ENCODE measurements at places on chromosomes 3 and 15.

- no peaks in the 10 kb centered on the region for H3K36me3 ChIP-seq
- H3K4me3 ChIP-seq = no peak overlapping the region
- DNase-seq = no peak
- H3K27me3 ChIP-seq = no peaks in the 10 kb centered on the region
Observed at GRCh38 chr3:101703169-101703568, 16.7 kb upstream of the RPL24 start.

DNA sequence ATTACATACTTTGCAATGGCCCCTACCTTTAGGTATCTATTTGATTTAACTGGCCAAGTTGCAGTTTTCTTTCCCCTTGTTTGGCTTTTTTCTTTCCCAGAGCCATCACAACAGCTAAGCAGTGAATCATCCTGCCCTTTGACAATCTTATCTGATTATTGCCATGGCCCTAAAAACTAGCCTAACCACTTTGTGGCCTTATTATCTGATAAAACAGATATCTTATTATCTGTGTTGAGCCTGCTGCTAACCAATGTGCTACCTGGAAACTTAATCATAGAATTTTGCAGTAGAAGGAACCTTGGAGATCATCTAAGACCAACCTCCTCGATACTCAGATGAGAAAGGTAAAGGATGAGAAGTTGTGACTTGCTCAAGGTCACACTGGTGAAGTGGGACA lies 37.1 kb downstream of the EIF4E3 start:
- DNase-seq = no peak
- no peak overlapping the region for H3K4me3 ChIP-seq
- peaks cover 26% of the 10 kb centered on the region for H3K36me3 ChIP-seq
- H3K27me3 ChIP-seq = no peaks in the 10 kb centered on the region

- no peak for DNase-seq
- H3K36me3 ChIP-seq = no peaks in the 10 kb centered on the region
- peaks cover 21% of the 10 kb centered on the region for H3K4me1 ChIP-seq
Observed at GRCh38 chr15:84594617-84595290, 6.1 kb upstream of the ZSCAN2 start.

DNA sequence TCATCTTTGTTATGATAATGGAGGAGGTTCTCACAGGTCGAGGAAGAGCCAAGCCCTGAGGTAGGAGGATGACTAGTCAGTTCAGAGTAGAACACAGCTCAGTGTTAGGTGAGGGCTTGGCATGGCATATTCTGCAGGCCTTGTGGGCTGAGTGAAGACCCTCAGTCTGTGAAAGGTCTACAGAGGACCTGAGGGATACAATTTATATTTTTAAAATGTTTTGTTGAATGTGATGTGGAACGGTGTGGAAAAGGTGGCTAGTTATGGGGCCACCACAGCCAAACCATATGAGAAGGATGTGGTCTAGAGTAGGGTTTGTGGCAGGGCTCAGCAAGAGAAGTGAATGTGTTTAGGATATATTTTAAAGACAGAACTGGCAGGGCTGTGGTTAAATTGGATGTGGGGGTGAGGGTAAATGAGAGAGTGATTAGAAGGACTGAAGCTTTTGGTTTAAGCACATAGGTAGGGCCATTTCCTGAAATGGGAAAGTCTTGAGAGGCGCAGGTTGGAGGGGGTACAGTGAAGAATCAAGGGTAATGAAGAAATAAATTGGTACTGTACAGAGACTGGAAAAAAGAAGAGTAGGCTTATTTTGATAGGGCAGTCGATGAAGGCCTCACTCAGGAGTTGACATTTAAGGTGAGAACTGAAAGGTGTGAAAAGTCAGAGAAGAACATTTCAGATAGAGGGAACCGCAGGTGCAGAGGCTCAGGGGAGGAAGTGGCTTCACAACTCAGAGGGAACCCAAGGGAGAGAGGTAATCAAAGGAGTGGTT lies 60.5 kb downstream of the SPTSSB start:
- no peak overlapping the region for H3K27ac ChIP-seq
- peak; percentile 42 for DNase-seq
- H3K27me3 ChIP-seq = no peaks in the 10 kb centered on the region
- no peak overlapping the region for H3K4me3 ChIP-seq
- H3K4me1 ChIP-seq = peaks cover 56% of the 10 kb centered on the region

DNA sequence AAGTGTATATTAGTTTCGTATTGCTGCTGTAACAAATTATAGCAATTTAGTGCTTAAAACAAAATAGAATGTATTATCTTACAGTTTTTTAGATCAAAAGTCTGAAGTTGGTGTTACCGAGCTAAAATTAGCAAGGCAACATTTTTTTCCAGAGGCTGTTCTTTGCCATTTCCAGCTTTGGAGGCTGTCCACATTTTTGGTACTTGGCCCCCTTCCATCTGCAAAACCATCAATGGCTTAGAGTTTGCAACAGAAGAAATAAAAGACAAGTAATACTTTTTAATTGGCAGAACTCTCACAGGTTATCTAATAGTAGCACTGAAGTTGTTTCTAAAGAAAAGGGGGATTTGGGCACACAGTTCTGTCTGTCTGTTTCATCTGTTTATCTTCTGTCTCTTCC lies 1248.5 kb downstream of the ROBO1 start:
- no peak overlapping the region for H3K27ac ChIP-seq
- no peaks in the 10 kb centered on the region for H3K4me1 ChIP-seq
- no peak for DNase-seq
- no peak overlapping the region for H3K4me3 ChIP-seq

DNA sequence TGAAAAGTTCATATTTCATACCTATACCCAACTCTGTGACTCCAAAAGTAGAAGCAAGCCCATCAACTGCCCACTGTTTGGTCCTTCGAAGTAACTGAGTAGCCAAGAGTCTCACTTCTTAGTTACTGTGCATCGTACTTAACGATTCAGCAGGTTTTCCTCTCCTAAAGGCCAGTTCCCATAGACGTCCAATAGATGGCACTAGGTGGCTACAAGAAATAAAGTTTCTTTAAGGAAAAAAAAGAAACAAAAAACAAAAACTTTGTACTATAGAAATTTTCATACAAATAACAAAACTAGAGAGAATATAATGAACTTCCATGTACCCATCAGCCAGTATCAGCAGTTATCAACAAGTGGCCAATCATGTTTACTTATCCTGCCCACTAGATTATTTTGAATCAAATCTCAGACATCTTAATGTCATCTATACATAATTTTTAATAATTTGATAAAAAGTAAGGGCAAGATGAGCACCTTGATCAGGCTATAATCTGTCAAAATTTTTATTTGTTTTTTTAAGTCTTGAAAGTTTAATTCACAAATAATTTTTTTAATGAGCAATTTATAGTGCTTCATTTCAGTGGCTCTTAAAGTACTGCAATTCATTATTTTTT lies 63.8 kb upstream of the ACP3 start:
- H3K27ac ChIP-seq = no peak overlapping the region
- H3K4me1 ChIP-seq = no peaks in the 10 kb centered on the region
- H3K36me3 ChIP-seq = no peaks in the 10 kb centered on the region

DNA sequence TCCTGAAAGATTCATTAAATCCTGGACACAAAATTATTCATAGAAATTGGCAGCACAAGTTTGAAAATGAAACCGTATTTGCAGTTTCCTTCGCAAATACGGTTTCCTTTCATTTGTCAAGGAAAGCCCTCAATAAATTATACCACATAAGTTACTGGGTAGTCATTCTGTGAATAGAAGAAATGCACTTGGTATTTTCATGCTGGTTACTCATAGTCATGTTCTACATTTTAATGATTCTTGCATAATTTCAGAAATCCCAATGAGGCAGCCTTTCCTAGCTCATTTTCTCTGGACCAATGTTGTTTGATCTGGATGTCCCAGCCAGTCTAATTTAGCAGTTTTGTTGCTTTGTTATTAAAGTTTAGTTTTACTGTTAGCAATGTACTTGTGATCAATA lies 43.2 kb downstream of the MINAR1 start:
- no peaks in the 10 kb centered on the region for H3K36me3 ChIP-seq
- DNase-seq = no peak
- no peaks in the 10 kb centered on the region for H3K4me1 ChIP-seq
- no peaks in the 10 kb centered on the region for H3K27me3 ChIP-seq
- no peak overlapping the region for H3K4me3 ChIP-seq
- no peak overlapping the region for H3K27ac ChIP-seq

GRCh38 chr3:160587105-160587504 lies 21.7 kb upstream of the KPNA4 start:
- no peak overlapping the region for H3K4me3 ChIP-seq
- no peaks in the 10 kb centered on the region for H3K4me1 ChIP-seq
- no peak for DNase-seq
- H3K27me3 ChIP-seq = peaks cover 5% of the 10 kb centered on the region
- H3K36me3 ChIP-seq = no peaks in the 10 kb centered on the region

DNA sequence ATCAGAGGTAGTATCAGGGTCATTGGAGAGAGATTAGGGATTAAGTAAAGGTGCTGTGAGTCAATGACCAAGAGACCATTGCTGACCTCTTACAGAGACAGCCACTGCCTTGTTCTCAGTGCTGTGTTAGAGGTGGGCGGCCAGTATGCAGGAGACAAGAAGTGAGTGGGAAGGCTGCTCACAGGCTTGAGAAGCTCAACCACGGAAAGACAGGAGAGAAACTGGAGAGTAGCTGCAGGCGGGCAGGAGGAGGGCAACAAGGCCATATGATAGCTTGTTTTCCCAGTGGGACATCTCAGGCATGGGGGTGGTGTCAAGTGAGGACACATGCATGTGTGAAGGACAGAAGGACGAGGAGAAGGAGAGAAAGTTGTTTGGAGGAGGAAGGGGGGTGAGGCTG lies 237.3 kb downstream of the PDCD6IP start:
- DNase-seq = no peak
- no peaks in the 10 kb centered on the region for H3K4me1 ChIP-seq
- H3K27me3 ChIP-seq = no peaks in the 10 kb centered on the region
- no peak overlapping the region for H3K27ac ChIP-seq
- H3K4me3 ChIP-seq = no peak overlapping the region

DNA sequence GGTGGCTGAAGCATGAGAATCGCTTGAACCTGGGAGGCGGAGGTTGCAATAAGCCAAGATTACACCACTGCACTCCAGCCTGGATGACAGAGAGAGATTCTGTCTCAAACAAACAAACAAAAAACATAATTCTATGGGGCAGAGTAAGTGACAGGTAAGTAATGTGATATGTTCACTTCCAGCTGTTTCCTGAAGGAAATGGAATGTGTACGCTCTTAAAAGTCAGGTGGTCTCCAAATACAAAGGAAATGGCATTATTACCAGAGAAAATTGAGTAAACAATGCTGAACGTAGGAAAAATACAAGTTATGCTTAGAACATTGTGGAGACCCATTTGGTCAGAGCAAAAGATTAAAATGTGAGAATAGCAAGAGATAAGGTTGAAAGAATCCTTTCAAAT lies 278.5 kb downstream of the SCAPER start:
- no peaks in the 10 kb centered on the region for H3K36me3 ChIP-seq
- no peaks in the 10 kb centered on the region for H3K27me3 ChIP-seq
- H3K27ac ChIP-seq = no peak overlapping the region

All from CD8-positive, alpha-beta memory T cell (primary cell).